ENCODE measurements at places on chromosomes 7 and 10. TPM values are rescaled to one million over a fixed set of nuclear protein-coding genes. Genes with fewer than 3 reads are reported as not detected.

- H3K4me1 ChIP-seq, result no peaks in the 10 kb centered on the region
- no peak overlapping the region for H3K27ac ChIP-seq
- H3K27me3 ChIP-seq, result no peaks in the 10 kb centered on the region
- H3K36me3 ChIP-seq, result no peaks in the 10 kb centered on the region
- no peak for DNase-seq
Observed at GRCh38 chr7:27367179-27367932, 124.8 kb downstream of the EVX1 start.

DNA sequence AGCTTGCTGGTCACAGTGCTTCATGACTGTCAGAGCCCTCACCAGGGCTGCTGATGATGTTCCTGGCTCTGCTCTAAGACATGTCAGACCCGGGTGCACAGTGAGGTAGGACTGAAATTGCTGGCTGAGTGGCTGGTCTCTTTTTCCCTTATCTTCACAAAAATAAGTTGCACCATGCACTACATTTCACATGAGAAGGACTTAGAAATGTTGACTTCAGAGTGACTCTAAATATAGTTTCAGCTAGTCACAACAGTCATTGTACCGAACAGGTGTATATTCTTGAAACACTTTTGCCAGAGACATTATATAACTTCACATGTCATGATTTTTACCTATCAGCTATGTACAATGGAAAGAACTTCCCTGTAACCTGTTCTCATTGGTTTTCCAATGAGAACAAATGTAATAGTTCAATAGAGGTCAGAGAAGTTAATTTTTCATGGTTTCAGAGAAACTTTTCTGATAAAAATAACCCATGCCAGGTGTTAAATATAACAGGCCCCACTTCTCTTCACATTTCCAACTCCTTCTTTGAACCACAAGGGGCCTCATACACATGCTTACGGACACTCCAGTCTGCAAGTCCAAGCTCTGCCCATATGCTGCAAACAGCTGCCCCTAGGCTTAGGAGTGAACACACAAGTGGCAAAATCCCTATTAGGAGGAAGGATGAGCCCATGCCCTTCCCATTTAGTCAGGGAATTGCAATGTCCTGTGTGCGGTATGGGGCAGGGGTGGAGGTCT, 115.6 kb downstream of the CDK6 start:
- DNase-seq, result no peak
- no peak overlapping the region for H3K4me3 ChIP-seq
- H3K36me3 ChIP-seq, result peaks cover 8% of the 10 kb centered on the region
- no peaks in the 10 kb centered on the region for H3K27me3 ChIP-seq

Gene CUZD1
- total RNA-seq, result not detected

Gene PODXL
- total RNA-seq, result 21.4 TPM

All from neural crest cell (in vitro differentiated cells).